ENCODE measurements at places on chromosomes 5 and 9.
A peak's percentile ranks its signal among the peaks of the same experiment; 100 is the strongest.

DNA sequence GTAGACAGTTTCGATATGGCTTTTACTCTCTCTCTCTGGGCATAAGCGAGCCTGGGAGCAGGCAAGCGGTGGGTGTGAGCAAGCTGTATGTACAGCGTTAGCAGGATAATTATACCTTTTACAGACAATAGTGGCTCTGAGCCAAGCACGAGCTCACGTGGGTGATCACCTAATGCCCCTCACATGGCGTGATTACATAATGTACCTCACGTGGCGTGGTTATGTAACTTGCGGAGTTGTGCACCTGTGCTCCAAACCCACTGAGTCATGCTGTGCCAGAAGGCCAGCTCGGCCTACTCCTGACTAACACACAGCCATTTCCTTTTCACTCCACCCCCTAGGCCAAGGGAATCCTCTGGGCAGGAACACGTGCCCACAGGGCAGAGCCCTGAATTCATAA is 797.2 kb downstream of the EFNA5 start:
- DNase-seq: no peak

- peak; percentile 95 for DNase-seq
Measured at GRCh38 chr5:52580921-52581320, 206.8 kb upstream of the ITGA1 start.

DNA sequence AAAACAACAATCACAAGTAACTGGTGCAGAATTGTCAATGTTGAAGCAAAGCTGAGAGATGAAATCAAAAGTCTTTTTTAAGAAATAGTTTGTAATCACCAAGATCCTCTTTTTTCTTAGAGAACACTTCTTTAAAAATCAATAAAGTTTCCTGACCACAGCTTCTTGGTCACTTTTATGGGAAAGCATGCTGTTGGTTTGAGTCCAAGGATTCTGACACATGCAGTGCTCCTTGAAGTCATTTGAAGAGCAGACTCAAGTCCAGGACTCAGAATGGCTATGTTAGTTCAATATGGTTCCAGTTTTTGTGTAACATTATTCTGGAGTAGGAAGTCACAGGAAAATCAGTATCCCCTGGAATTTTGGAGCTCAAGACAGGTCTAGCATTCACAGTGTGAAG is 480.6 kb downstream of the NR2F1-AS1 start:
- peak; percentile 42 for DNase-seq

DNA sequence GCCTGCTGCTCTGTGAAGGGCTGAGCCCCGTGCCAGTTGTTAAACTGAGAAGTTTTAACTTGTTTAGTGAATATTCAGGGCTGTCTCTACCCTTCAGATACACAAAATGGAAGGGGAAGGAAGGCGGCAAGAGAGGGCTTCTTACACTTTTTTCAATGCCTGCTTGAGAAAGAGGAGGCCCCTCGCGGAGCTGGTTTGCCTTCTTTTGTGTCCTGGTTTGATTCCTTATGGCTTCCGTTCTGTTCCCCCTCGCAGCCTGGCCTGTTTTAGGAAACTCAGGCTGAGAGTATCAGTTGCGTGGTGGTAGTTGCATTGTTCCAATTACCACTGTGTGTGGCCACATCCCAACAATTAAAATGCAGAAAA is 1.0 kb downstream of the FAM53C start:
- DNase-seq: no peak

GRCh38 chr5:103829585-103829984 is 267.0 kb upstream of the NUDT12 start:
- no peak for DNase-seq

- no peak for DNase-seq
Measured at GRCh38 chr5:16616536-16617273, at the start of gene RETREG1. Gene RETREG1, minus strand, starts transcription at chr5:16616997. Its CDS starts 26 bp downstream, at chr5:16616971.

Measured in astrocyte of the cerebellum (primary cell).